ENCODE measurements at places on chromosomes 1 and 21.

DNA sequence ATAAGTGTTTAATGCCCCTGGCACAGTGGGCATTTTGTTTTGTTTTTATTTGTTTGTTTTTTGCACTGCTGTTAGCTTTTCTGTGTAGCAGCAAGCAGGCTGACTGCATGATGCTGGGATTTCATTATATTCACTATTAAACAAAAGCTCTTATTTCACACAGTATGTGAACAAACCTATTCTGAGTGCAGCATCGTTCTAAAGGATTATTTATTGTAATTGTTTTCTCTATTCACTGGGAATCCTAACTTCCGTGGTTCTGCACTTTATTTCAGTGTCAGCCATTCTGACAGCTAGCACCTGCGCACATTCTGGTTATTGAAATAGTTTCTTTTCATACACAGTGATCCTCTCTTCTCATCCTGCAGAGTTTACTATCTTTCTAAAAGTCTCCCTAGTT is 595.0 kb downstream of the NEGR1 start:
- DNase-seq = no peak

GRCh38 chr1:198656500-198656932 is 17.7 kb downstream of the PTPRC start:
- DNase-seq = no peak

GRCh38 chr21:45888386-45889009 is 93.1 kb upstream of the COL6A1 start:
- DNase-seq = no peak

DNA sequence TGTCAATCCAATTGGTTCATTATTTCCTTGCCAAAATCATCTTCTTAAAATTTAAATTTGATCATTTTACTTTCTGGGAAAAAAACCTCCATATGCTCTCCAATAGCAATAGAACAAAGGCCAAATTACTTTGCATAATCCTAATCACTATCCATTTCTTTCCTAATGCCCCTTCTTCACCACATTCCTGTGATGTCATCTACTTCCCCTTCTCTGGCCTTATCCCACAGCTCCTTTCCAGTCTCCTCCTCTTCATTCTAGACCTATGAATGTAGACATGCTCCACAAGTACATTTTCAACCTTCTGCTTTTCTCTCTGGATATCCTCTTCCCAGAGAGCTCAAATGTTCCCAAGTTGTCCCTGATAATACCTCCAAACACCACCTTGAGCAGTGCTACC is 216.6 kb downstream of the MRPL39 start:
- DNase-seq = no peak

- DNase-seq = no peak
Measured at GRCh38 chr21:44433791-44434567, 21.3 kb upstream of the LRRC3 start.

DNA sequence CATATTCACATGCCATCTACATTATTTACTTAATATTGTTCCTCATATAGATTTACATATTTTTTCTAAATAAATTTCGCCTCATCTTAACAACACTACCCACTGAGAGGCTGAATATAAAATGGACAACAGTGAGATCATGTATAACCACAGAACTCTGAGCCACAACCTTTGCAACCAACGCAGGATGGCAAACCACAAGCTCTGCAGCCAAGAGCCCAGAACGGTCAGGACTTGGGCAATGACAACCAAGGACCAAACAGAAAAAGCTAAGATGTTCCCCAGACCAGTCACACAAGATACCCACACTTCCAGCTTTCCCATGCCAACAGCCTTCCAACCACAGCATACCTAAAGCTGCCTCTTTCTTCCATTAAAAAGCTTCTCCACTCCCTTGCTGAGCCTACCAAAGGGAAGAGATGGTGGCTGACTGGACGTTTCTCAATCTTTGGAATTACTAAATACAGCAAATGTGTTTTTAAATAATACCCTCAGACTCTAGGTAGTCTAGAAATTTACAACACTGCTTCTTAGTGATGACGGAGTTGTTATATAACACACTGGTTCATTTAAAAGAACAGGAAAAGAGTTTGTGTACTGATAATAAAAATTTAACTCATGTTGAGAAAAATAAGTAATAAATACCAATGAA is 117.9 kb downstream of the AKT3 start:
- DNase-seq = no peak

GRCh38 chr1:25727088-25727487 is 72.9 kb upstream of the SELENON start:
- DNase-seq = no peak

GRCh38 chr1:185788386-185788785 is 54.2 kb downstream of the HMCN1 start:
- DNase-seq = no peak

GRCh38 chr1:192516776-192517297 is 58.7 kb upstream of the RGS1 start:
- no peak for DNase-seq

GRCh38 chr1:112146201-112146715 is 156.8 kb upstream of the KCND3 start:
- DNase-seq = no peak

DNA sequence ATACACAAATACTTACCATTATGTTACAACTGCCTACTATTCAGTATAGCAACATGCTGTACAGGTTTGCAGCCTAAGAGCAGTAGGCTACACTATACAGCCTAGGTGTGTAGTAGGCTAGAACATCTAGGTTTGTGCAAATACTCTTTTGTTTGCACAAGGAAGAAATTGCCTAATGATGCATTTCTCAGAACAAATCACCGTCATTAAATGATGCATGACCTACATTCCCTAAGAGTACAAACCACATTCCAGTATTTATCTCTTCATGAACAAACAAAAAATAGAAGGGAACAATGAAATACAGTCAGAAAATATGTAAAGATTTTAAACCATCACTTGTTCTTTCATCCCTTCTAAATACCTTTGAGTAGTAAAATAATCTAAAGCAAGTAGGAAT is 109.7 kb upstream of the HP1BP3 start:
- no peak for DNase-seq

DNA sequence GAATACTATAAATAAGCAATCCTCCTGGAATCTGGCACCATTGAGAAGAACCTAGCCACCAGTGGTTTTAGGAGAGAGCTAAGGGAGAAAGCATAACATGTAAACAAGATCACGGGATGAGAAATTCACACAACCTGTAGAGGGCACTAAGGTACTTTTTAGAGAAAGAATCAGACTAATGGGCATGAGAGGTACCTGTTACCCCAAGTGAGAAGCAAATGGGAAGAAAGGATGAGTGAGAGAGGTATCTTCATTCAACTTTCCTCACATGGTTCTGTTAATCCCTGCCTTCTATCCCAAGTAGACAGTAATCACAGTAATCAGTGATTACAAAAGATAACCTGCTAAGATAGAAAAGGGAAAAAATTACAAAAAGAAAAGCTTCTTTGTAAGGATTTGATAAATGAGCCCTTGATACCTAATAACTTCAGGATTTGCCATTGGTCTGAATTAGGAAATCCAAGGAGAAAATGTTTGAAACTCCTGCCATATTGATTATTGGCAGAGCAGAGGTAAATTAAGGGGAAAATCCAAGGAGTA is 251.1 kb upstream of the ADGRL2 start:
- DNase-seq = no peak

DNA sequence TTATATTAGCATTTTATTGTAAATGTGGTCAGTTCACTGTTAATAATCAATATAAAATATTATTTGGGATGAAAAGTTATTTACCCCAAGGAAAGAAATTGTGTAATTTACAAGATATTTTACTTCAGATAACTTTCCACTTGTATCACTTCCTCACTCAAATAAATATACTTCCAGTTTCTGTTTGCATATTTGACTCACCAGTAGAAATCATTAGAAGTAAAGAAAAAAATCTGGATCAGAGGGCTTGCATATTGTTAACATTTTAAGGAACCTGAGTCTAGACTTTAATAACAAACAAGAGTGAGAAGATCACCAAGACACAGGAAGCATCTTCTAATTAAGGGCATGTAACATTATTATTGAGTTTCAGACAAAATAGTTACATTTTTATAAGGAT is 347 bp upstream of the KRTAP20-4 start:
- DNase-seq = no peak

DNA sequence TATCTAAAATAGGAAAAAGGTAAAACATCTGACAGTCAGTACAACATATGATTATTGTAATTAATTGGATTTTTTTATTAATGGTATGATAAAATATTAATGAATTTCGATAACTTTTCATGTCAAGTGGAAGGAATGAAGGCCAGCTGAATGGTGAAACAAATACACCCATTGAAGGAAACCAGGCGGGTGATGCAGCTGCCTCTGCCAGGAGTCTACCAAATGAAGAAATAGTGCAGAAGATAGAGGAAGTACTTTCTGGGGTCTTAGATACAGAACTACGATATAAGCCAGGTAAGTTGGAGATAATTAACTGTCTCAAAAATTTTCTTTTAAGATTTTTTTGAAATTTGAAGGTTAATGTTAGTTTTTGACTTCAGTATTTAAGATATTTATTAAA is 3.2 kb downstream of the SON start:
- no peak for DNase-seq

- DNase-seq = no peak
Measured at GRCh38 chr1:42152907-42153600, at the start of gene GUCA2B. Gene GUCA2B, plus strand, starts transcription at chr1:42153410. Its CDS starts 41 bp downstream, at chr1:42153451.

GRCh38 chr1:29802181-29803068 is 566.1 kb downstream of the PTPRU start:
- DNase-seq = no peak

DNA sequence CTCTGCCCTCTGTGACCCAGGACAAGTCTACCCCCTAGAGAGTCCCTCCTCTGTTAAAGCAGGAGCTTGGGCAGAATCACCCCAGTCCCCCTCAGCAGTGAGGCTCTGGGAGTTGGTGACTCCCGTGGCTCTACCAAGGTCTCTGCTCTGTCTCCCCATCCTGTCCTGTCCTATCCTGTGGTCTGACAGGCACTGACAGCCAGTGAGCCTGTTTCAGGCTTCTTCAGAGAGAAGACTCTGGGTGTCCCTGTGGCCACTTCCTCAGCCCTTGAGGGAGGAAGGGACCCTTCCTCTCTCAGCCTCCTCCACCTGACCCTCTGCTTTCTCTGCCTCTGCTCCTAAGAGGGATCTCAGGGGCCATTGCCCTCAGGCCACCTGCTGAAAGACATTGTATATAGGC is 148.7 kb downstream of the FCRL5 start:
- DNase-seq = no peak

DNA sequence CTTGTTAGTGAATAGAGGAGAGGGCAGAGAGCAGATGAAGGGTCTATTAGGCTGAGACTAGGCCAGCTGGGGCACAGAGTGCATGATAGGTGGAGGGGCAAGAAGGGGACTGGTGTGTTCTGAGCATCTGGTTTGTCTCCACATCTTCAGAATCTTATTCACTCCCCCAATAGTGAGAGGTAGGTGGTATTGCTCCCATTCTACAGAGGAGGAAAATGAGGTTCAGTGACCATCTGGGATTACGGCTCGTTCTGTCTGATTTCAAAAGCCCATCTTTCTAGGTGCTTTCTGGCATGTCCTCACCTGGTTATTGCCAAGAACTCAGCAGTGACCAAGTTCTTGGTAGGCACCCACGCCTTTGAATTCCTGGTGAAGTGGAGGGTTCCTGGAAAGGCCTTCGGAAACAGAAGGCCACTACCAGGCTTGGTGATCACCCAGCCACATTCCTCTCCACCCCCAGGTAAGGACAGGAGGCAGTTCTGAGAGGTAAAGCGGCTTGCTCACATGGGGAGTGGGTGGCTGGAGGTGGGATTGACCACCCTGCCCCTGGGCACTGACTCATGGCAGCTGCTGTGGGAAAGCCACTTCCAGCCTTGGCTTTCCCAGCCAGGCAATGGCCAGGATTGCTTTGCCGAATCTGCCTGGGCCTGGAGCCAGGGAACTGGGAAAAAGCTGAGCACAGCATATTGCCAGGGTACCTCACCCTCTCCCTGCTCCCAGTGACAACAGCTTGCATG is 18.8 kb upstream of the CITED4 start:
- DNase-seq = no peak

DNA sequence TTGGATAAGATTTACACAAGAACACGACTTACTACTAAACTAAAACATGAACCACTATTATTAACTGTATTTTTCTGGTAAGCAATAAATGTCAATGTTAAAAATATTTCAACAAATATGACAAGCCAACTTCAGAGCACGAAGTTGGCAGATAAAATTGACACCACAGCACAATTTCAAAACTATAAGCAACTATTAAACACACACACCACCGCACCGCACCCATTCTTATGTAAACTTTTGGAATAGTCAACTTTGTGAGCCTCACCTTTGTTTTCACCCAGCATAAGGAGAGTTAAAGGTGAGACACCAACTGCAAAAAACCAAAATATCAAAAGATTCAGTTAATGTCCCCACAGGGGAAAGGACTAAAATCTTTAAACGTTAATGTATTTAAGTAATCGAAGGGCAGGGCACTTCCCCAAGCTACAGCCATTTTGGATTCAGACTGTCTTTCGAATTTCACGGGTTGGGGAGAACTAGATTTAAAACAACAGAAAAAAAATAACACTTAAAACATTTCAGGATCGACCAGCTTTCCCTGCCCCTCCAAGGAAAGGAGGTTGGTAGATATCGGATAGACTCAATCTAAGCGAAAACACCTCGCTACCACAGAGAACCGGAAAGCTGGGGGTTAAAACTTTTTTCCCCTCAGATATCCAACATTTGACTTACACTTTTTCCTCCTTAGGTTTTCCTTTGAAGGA is 872 bp downstream of the GPBP1L1 start:
- DNase-seq = peak; percentile 15

- DNase-seq = no peak
Measured at GRCh38 chr1:25996966-25997827, 666 bp downstream of the PAFAH2 start.

- DNase-seq = peak; percentile 81
Measured at GRCh38 chr21:45011911-45012661, 62.3 kb upstream of the ADARB1 start.

- no peak for DNase-seq
Measured at GRCh38 chr1:55654750-55655149, 439.6 kb upstream of the USP24 start.

DNA sequence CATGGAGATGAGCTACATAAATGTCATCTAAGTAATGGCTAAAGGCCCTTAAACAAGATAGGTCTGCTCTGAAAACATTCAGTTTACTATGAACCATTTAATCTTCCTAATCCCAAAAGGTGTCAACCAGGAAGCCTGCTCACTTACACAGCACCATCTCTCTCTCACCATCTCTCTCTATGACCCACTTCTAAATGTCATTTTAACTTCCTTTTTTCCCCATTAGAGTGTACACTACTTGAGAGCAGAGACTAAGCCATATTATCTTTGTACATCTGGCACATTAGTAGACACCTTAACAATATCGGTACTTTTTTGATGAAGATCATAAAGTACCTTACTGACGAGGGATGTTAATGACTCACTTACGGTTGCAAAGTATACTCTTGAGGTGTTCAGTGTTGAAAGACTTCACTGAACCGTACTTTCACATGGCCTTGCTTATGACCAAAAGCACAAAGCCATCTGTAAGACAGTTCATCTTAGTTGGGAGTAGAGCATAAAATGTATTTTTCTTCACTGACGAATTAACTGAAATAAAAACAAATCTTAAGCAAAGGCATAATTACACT is 25.4 kb downstream of the FBXO42 start:
- DNase-seq = no peak

Measured in renal cortex interstitium (tissue), 15 donors.